ENCODE measurements at places on chromosomes 12 and 14.

DNA sequence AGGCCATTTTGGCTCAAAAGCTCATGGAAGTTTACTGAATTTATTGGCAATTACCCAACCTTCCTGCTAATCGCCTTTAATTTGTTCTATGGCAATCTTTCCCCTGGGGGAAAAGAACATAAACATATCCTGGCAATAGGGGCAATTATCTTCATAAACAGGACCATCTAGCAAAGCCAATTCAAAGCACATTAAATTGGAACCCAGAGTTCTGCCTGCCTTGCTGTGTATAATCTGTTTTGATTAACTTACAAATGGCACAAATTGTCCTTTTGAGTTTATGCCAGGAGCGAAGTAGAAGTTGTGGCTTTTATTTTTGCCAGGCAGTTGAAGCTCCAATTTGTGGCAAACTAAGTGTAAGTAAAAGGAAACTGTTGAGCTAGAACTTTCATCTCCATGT lies 68.6 kb downstream of the C12orf50 start:
- no peak for DNase-seq

GRCh38 chr12:94122591-94122990 lies 25.8 kb upstream of the PLXNC1 start:
- DNase-seq = no peak

- no peak for DNase-seq
Observed at GRCh38 chr12:11877869-11878780, 192.6 kb upstream of the BCL2L14 start.

DNA sequence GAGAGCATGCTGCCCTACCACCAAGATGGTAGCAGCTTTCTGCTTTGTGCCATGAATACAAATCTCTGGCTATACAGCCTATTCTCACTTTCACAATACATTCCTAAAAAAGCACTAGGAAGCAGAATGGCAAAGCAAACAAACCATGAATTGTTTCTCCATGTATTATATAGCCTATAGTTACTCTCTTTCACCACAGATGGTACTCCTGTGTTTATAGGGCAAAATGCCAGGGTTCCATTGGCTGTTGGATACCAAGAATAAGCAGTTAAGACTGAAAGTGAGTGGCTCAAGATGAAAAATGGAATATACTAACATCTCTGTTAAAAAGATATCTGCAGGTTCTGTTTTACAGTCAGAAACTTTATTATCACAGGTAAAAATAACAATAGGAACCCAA lies 11.1 kb downstream of the ARF3 start:
- no peak for DNase-seq

DNA sequence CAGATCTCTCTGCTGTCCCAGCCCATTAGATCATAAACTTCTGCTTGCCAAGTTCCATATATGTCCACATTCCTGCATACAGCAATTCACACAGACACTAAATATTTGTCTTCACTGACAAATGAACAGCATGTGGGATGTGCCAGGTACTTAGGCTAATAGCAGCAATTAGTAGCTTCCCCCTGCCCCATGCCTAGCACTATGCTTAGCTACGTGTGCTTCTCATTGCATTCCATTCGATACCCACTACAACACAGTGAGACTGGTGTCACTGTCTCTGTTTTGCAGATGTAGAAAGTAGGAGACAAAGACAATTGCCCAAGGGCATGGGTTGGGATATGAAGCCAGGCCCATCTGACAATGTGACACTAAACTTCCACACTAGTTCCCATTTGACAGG lies 308.4 kb downstream of the BCL11B start:
- no peak for DNase-seq

DNA sequence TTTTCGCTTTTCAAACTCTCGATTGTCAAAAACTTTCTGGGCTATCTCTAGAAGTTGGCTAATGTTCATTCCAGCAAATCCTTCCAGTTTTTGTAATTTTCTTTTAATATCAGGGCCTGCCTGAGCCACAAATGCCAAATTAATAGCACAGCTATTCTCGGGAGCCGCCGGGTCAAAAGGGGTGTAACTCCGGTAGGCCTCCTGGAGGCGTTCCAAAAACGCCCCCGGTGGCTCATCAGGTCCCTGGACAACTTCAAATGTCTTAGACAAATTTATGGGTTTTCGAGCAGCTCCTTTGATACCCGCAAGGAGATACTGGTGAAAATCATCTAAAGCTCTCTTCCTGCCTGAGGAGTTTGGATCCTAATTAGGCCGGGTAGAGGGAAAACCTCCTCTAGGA lies 117.9 kb upstream of the PZP start:
- DNase-seq = no peak

DNA sequence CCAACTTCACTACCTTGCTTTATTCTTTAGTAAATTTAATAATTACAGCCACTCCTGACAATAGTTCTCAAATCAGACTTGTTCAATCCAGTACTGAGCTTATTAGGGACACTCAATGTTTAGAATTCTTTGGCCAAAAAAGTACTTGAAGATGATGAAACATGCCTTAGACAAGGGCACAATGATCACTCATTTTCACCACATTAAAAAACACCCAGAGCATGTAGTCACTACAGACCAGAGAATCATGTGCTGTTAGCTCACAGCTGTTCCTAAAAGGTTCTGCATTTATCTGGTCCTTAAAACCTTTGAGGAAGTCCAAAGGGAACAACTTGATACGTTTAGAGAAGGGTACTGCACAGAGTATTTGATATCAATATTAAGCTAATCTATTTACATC lies 98.7 kb downstream of the INSM2 start:
- no peak for DNase-seq

GRCh38 chr12:132596016-132596415 lies 14.4 kb downstream of the LRCOL1 start:
- no peak for DNase-seq

GRCh38 chr12:92516277-92516600 lies 186.6 kb upstream of the PLEKHG7 start:
- DNase-seq = no peak

- no peak for DNase-seq
Observed at GRCh38 chr14:105502446-105503295, 11.6 kb downstream of the TEDC1 start.

- no peak for DNase-seq
Observed at GRCh38 chr12:2215709-2216560, 163.1 kb downstream of the CACNA1C start.

GRCh38 chr12:110936367-110937103 lies 16.2 kb upstream of the MYL2 start:
- DNase-seq = no peak

DNA sequence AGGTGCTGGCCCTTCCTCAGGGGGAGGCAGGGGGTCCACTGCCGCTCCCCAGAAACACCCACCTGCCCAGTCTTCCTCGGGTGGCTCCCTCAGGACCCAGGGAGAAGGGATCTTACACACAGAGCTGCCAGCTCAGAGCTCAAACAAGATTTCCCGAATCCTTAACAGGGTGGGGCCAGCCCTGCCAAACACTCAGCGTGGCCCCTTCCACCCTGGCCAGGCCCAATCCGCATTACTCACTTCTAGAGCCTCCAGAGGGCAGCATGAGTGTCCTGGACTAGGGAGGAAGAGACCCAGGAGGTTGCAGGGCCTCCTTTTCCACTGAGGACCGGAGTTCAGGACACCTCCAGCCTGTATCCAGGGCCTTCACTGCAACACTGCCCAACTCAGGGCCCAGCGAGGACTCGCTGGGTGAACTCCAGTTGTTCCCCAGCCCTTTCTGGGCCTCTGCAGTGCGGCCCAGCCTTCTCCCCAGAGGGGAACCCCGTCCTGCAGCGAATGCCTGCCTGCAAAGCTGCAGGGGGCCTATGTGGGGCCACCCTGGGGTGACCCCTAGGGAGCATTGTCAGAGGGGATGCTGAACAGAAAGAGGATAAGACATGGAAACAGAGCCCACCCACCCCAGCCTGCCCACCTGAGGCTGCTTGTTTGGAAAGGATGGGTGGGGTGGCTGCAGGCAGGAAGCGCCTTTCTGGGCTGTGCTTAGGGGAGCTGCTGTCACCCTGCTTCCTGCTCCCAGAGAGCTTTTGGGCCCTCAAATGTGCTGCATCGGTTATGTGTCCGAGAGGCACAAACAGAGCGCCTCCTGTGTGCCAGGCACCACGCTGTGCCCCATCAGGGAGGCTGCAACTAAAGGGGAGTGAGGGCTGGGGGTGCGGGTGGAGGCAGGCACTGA lies 43.8 kb downstream of the CCNK start:
- no peak for DNase-seq

GRCh38 chr14:28412077-28412476 lies 354.5 kb upstream of the FOXG1 start:
- DNase-seq = no peak

- no peak for DNase-seq
Observed at GRCh38 chr12:122079532-122080081, 1.1 kb downstream of the MLXIP start.

DNA sequence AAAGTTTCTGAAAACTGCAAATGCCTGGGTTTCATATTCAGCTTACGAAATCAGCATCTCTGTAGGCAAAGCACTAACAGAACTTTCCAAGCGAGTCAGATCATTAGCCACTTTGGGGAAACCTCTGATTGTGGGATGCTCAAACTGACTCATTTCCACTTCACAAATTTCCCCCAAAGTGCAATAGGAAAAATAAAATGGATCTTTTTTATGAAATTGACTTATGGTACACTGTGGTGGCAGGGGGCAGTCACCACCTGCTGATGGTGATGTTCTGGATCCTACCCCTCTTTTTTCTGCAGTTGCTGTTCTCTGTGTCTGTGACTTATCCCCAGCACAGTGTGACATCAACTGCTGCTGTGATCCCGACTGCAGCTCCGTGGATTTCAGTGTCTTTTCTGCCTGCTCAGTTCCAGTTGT lies 5.6 kb downstream of the TCTN1 start:
- DNase-seq = no peak

DNA sequence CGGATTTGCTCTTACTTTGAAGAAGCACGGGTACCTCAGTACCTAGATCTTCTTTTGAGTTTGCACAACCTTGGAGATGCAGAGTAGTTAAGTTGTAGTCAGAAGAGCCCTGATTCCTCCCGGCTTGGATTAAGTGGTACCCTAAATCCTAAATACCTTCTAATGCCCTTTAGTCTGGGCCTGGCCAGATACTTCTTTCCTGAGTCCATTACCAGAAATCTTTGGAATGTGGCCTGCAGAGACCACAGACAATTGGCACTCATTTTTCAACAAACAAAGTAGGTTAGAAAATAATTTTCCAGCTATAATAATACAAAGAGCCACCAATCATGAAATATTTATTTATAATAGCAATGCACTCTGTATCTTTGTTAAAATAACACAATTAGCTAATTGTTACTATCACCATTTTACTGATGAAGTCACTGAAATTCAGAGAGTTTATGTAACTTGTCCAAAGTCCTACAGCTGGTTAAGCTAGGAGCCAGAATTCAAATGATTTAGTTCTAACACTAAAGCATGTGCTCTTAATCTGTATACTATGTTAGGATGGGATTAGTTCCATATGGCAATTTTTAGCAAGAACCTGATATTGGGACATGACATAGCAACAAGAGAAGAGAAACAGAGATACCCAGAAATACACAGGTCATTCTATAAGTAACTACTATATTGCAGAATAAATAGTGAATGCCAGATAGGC lies 132.1 kb upstream of the PDZRN4 start:
- DNase-seq = no peak

DNA sequence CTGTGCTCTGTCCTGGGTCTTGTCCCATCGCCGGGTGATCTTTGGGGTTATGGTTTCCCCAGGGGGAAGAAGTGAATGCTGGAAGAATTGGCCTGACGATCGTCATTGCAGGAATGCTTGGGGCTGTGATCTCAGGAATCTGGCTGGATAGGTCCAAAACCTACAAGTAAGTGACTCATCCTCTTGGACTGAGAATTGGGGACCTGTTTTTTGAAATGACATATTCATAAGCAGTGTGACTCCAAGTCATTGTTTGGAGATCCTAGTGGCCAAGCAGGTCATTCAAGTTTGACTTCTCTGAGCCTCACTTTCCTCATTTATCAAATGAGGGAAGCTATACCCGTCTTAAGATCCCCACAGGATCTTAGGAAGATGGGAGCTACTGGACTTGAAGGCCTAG lies 25.8 kb downstream of the ERG28 start:
- DNase-seq = no peak

DNA sequence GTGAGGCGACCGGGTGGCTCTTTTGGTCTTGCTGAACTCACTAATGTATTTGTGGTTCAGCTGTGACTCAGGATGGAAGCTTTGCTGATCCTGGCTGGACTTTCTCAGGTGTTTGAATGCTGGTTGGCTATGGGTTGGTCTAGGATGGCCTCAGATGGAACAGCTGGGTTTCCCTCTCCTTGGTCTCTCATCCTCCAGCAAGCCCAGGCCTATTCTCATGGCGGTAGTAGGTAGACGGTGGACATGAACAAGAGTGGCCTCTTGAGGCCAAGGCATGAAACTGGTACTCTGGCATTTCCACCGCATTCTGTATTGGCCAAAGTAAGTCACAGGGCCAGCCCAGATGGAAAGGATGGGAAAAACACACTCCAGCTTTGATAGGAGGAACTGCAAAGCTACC lies 11.8 kb upstream of the POLR3B start:
- no peak for DNase-seq

Measured in activated T-helper 1 cell treated with Interleukin-2 at 50 U/mL for 16 hours (primary cell).